ENCODE measurements at places on chromosomes 1 and 21. TPM values are rescaled to one million over a fixed set of nuclear protein-coding genes. Genes with fewer than 3 reads are reported as not detected.

PRRX1 gene
- total RNA-seq, result not detected

- H3K27ac ChIP-seq, result no peak overlapping the region
- H3K4me1 ChIP-seq, result peaks cover 3% of the 10 kb centered on the region
- H3K4me3 ChIP-seq, result no peak overlapping the region
- no peak for DNase-seq
- H3K36me3 ChIP-seq, result no peaks in the 10 kb centered on the region
Observed at GRCh38 chr1:203072911-203073310, 12.9 kb downstream of the MYOG start.

GRCh38 chr1:96944432-96945092, 223.0 kb downstream of the PTBP2 start:
- no peaks in the 10 kb centered on the region for H3K36me3 ChIP-seq
- H3K27ac ChIP-seq, result no peak overlapping the region
- no peaks in the 10 kb centered on the region for H3K4me1 ChIP-seq
- no peak for DNase-seq

MEX3A gene
- 1.0 TPM for total RNA-seq

DNA sequence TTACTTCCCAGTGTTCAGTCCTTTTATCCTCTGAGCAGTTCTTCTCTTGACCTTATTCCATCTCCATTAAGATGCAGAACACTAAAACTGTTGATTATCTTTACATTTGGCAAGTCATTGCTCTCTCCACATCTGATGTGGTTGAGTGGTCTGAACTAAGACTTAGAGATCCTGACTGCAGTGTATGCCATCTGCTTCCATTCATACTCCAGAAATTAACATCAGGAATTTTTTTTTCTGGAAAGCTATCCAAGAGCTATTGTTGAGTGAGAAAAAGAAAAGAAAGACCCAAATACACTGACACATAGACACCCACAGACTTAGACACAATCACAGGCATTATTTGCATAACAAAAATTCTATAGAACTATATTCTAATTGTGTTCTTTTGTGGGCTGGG, 3.7 kb upstream of the TRIM62 start:
- H3K27me3 ChIP-seq, result peaks cover 4% of the 10 kb centered on the region
- no peak overlapping the region for H3K27ac ChIP-seq
- no peaks in the 10 kb centered on the region for H3K36me3 ChIP-seq
- H3K4me1 ChIP-seq, result peaks cover 10% of the 10 kb centered on the region

ZNF593OS gene
- total RNA-seq, result not detected

PODN gene
- not detected for total RNA-seq

DMRTA2 gene
- not detected for total RNA-seq

DNA sequence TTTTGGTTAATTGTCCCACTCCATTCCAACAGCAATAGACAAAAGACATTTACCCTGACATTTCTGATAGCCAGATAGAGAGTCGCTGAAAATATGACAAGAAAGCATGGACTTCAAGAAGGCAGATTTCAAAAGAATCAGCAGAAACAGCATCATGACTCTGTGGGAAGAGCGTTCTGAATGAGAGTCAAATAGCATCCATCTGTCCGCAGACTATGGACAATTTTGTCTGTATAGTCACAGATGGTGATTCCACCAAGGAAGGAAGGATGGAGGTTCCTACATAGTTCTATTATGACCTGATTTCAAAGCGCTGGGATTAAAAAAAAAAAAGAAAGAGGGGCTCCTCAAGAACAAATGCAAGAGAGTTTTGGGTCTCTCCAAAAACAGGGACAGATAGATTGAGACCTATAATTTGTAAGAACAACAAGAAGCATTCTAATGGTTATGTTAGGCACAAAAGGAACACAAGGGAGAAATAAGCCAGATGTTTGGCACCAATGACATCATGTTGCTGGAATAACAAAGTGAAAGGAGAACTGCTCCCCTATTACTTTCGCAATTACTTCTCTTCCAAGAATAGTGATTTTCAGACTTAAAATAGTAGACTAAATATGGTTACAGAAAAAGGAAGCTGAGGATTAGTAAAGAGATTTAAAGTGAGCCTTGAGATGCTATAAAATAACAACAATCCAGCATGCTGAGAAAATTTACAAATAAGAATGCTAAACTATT, 28.5 kb downstream of the NIBAN1 start:
- no peaks in the 10 kb centered on the region for H3K27me3 ChIP-seq
- H3K4me3 ChIP-seq, result no peak overlapping the region
- H3K27ac ChIP-seq, result no peak overlapping the region
- H3K4me1 ChIP-seq, result no peaks in the 10 kb centered on the region
- no peak for DNase-seq

DNA sequence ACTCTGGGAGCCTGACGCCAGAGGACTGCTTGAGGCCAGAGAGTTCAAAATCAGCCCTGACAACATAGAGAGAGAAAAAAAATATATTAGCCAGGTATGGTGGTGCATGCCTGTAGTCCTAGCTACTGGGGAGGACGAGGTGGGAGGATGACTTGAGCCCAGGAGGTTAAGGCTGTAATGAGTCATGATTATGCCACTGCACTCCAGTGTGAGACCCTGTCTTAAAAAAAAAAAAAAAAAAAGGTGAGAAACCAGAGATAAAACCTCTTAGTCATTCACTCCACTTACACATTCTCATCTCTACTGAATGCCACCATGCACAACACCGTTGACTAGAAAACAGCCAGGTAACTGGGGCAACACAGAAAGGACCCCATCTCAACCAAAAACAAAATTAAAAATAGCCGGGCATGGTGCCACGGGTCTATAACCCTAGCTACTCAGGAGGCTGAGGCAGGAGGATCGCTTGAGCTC, 178.1 kb downstream of the SLC45A1 start:
- no peaks in the 10 kb centered on the region for H3K4me1 ChIP-seq
- no peaks in the 10 kb centered on the region for H3K27me3 ChIP-seq
- peaks cover 8% of the 10 kb centered on the region for H3K36me3 ChIP-seq
- DNase-seq, result no peak

- H3K27me3 ChIP-seq, result no peaks in the 10 kb centered on the region
- H3K4me3 ChIP-seq, result no peak overlapping the region
- no peak overlapping the region for H3K27ac ChIP-seq
- peaks cover 26% of the 10 kb centered on the region for H3K36me3 ChIP-seq
- no peaks in the 10 kb centered on the region for H3K4me1 ChIP-seq
Observed at GRCh38 chr1:58659516-58659915, 40.3 kb downstream of the MYSM1 start.

CDA gene
- not detected for total RNA-seq

DPT gene
- total RNA-seq, result not detected

OR6K3 gene
- not detected for total RNA-seq

- DNase-seq, result no peak
- no peak overlapping the region for H3K27ac ChIP-seq
- no peak overlapping the region for H3K4me3 ChIP-seq
Observed at GRCh38 chr1:162319493-162320175, 57.0 kb downstream of the SPATA46 start.

DNA sequence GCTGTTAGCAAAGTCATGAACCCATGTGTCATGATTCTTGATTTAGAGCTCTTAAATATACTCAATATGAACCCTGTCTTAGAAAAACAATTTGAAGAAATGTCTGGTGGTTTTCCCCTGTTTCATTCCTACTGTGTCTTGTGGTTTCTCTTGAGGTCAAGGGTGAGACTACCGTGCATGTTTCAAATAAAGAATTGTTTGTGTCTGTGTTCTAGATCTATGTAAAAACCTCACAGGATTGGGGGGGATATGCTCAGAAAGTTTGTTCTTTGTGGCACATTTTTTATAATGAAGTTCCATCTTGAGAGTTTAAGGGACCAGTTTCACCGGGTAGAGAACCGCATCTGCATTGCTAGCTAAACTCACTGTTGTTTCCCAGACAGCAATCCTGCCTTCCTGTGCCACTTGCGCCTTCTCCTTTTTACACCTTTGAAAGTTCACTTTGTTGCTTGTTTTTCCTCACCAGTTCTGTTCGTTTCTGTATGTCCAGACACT, 30.9 kb upstream of the CACYBP start:
- no peaks in the 10 kb centered on the region for H3K36me3 ChIP-seq
- H3K4me3 ChIP-seq, result peak overlapping the region; percentile 29
- H3K27ac ChIP-seq, result peak overlapping the region; percentile 55
- peak; percentile 56 for DNase-seq
- peaks cover 80% of the 10 kb centered on the region for H3K4me1 ChIP-seq

GRCh38 chr1:53077599-53077965, 15.6 kb downstream of the PODN start:
- no peaks in the 10 kb centered on the region for H3K36me3 ChIP-seq
- H3K4me3 ChIP-seq, result no peak overlapping the region
- no peaks in the 10 kb centered on the region for H3K4me1 ChIP-seq
- DNase-seq, result no peak
- H3K27ac ChIP-seq, result no peak overlapping the region

KIF26B gene
- 0.11 TPM for total RNA-seq

DNA sequence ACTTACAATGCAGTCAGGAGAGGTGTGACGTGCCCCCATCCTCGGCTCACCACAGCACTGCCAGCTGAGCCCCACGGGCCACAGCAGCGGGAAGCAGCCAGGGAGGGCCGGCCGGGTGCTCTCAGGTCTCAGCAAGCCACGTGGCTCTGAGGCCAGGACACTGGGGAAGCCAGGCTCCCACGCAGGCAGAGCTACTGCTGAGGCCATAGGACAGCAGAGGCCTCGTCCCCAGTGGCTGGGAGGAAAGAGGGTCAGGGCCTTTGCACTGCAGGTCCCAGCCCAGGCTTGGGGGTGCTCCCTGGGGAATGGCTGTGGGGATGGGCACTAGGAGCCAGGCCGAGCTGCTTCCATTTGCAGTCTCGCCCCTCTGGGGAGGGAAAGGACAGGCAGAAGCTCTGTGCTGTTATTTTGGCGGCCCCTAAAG, 5.8 kb downstream of the LRRC47 start:
- H3K36me3 ChIP-seq, result peaks cover 25% of the 10 kb centered on the region
- no peak overlapping the region for H3K4me3 ChIP-seq
- no peaks in the 10 kb centered on the region for H3K27me3 ChIP-seq
- DNase-seq, result no peak
- no peak overlapping the region for H3K27ac ChIP-seq

DNA sequence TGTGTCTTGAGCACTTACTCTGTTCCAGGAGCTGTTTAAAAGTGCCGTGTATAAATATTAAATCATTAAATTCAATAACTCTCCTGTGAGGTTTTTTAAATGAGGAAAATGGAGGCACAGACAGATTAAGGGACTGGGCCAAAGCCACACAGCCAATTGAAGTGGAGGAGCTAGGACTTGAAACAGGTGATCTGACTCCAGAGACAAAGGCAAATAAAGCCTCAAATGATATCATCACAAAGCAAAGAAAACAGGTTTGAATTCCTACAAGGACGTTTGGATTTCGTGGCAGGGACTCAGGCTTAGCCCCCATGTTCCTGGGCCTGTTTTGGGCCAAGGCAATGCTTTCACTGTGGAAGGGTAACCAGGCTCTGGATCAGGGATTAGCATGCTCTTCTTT, 45.2 kb upstream of the DMBX1 start:
- H3K36me3 ChIP-seq, result no peaks in the 10 kb centered on the region
- no peak overlapping the region for H3K27ac ChIP-seq
- no peak for DNase-seq
- H3K4me3 ChIP-seq, result no peak overlapping the region
- peaks cover 8% of the 10 kb centered on the region for H3K27me3 ChIP-seq
- no peaks in the 10 kb centered on the region for H3K4me1 ChIP-seq

- no peak overlapping the region for H3K27ac ChIP-seq
- no peak overlapping the region for H3K4me3 ChIP-seq
- no peaks in the 10 kb centered on the region for H3K27me3 ChIP-seq
- no peaks in the 10 kb centered on the region for H3K4me1 ChIP-seq
Observed at GRCh38 chr1:117143172-117143571, 21.6 kb upstream of the TRIM45 start.

CELA2B gene
- not detected for total RNA-seq

DNA sequence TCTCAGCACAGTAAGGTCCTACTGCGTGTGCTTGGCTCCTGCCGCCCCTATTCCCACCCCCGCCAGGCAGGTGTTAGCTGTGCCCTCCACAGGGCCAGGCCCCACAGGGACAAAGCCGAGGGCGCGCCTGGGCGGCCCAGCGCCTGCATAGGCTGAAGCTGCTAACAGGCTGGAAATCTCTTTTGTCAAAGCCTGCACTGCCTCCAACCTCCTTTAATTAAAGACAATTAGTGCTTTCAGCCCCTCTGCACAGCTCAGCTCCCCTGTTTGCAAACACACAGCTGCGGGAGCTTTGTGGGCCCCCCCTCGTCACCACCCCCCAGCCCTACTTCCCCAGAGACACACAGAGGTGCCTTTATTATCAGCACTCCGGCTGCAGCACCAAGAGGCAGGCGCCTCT, 95.9 kb downstream of the EPHB2 start:
- DNase-seq, result no peak
- H3K4me3 ChIP-seq, result no peak overlapping the region
- no peaks in the 10 kb centered on the region for H3K36me3 ChIP-seq
- no peaks in the 10 kb centered on the region for H3K27me3 ChIP-seq
- no peak overlapping the region for H3K27ac ChIP-seq

DNA sequence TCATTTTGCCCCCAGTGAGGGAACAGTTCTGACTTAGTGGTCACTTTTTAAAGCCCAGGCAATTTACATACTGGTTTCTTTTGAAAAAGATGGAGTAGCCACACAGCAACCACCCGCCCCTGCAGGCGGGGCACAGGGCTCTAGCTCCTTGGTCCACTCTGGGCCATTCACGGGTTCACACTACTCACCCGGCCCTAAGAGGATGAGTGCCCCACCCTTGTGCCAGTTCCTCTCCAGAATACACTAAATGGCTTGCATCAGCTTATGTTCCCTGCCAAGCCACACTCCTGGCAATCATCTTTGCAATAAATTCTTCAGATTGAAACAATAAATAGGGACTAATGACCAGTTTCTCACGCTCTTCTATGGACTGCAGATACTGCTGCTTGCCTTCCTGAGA, 15.7 kb upstream of the ATP13A2 start:
- H3K4me3 ChIP-seq, result no peak overlapping the region
- H3K36me3 ChIP-seq, result peaks cover 57% of the 10 kb centered on the region
- DNase-seq, result no peak
- H3K27me3 ChIP-seq, result no peaks in the 10 kb centered on the region
- no peak overlapping the region for H3K27ac ChIP-seq

DNA sequence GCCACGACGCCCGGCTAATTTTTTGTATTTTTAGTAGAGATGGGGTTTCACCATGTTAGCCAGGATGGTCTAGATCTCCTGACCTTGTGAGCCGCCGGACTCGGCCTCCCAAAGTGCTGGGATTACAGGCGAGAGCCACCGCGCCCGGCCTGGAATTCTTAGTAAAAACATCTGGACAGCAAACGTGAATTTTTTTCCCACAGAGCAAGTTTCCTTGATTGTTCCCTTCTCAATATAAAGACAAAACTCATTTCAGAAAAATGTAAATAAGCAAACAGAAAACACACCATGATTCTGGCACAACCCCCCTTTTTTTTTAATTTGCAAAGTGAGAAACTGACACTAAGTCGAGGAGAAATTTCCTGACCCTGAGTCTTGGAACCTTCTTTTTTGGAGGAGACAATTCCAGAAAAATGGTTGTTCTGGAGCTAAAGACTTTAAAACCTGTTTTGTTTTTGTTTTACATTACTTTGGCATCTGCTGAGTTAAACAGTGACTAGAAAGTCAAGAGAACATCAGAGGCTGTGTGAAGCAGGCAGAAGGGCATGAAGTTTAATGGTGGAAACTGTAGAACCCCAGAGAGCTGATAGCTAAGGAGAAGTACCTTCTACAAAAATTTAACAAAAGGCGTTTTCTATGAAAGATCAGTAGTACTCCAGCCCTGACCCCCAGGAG, 10.3 kb upstream of the HMGCS2 start:
- H3K4me3 ChIP-seq, result no peak overlapping the region
- H3K36me3 ChIP-seq, result no peaks in the 10 kb centered on the region
- DNase-seq, result no peak
- no peak overlapping the region for H3K27ac ChIP-seq

- no peaks in the 10 kb centered on the region for H3K4me1 ChIP-seq
- DNase-seq, result no peak
- H3K36me3 ChIP-seq, result no peaks in the 10 kb centered on the region
- H3K4me3 ChIP-seq, result no peak overlapping the region
- H3K27me3 ChIP-seq, result no peaks in the 10 kb centered on the region
Observed at GRCh38 chr1:76494807-76495206, 372.5 kb upstream of the ST6GALNAC5 start.

Measured in CD8-positive, alpha-beta memory T cell (primary cell).